Bronchial epithelial cell (primary cell): ENCODE measurements at places on chromosomes 7 and 10. TPM values are rescaled to one million over a fixed set of nuclear protein-coding genes. Genes with fewer than 3 reads are reported as not detected.

Gene PCGF5
- 29.7 and 31.2 TPM in 2 replicates for total RNA-seq

Gene CALHM3
- not detected in 2 replicates for total RNA-seq

Gene RTKN2
- total RNA-seq: 0.79 and 1.7 TPM in 2 replicates

Gene NRP1
- 16.1 and 21.6 TPM in 2 replicates for total RNA-seq

Gene LMBR1
- total RNA-seq: 73.7 and 79.6 TPM in 2 replicates
